Tibial nerve (tissue), 4 donors: ENCODE measurements at places on chromosomes 4 and X. TPM values are rescaled to one million over a fixed set of nuclear protein-coding genes. Genes with fewer than 3 reads are reported as not detected.

Gene PLAC1
- not detected for total RNA-seq

- no peaks in the 10 kb centered on the region for H3K36me3 ChIP-seq
- peaks cover 4% of the 10 kb centered on the region for H3K27me3 ChIP-seq
- H3K4me3 ChIP-seq = no peak overlapping the region
- no peak overlapping the region for H3K27ac ChIP-seq
These were observed 173.7 kb downstream of the VSIG4 start for GRCh38 chrX:65866146-65866545.

Gene SUPT20HL2
- total RNA-seq = not detected

- H3K4me1 ChIP-seq = no peaks in the 10 kb centered on the region
- no peak for DNase-seq
- no peaks in the 10 kb centered on the region for H3K27me3 ChIP-seq
- H3K36me3 ChIP-seq = no peaks in the 10 kb centered on the region
- H3K27ac ChIP-seq = no peak overlapping the region
These were observed 6.7 kb upstream of the ERCC6L start for GRCh38 chrX:72245461-72246089.

Gene PHKA2
- 32.7 TPM for total RNA-seq

Gene ODAM
- not detected for total RNA-seq
